ENCODE measurements at places on chromosomes 5 and 9.

DNA sequence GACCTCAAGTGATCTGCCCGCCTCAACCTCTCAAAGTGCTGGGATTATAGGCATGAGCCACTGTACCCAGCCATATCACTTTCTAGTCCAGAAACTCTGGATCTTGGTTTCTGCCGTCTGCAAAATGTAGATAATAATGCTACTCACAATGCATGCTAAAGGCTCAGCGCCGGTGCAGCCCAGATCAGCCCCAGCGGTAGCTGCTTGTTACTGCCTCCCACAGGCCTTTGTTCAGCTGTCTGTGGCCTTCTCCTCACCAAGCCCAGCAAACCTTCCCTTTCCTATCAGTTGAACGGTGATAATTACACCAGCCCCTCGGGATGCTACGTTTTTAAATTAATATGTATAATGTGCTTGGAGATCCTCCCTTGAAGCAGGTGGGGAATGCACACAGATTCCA is 26.2 kb upstream of the MSX2 start:
- no peak for DNase-seq

- no peak for DNase-seq
These were observed 330.7 kb downstream of the CDH10 start for GRCh38 chr5:24314106-24314505.

DNA sequence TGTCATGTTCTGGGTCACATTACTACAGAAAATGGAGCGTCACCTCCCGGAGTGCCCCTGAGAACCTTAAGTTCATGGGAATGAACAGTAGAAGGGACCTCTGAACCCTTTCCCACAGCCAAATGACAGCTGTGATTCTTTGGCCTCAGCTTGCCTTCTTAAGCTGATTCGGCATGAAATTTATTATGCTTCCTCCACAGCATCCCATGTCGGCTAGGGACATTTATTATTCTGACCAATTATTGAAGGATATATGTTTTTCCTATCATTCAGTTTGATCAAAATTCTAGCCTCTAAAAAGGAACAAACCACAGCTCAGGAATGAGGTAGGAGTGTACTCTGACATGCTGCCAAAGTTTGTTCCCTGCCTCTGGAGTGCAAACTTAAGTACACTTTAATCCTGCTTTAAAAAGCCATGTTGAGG is 440.6 kb downstream of the CETN3 start:
- DNase-seq = no peak

- no peak for DNase-seq
These were observed 120.2 kb downstream of the CARTPT start for GRCh38 chr5:71839096-71839884.

DNA sequence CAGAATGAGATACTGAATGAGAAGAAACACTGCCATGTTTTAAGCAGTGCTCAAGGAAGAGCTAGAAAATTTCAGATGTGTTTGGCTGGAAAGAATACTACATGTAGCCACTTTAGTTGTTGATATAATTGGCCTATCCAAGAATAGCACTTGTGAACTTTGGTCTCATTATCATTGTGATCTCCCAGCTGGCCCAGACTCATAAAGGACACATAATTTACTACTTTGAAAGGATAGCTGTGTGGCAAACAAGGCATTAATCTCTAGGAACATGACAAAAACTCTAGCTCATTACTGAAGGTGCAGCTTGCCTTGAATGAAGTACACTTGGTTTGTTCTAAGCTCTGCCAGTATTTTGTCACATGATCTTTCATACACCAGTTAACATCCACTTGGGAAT is 356.3 kb downstream of the CSNK1G3 start:
- DNase-seq = no peak

DNA sequence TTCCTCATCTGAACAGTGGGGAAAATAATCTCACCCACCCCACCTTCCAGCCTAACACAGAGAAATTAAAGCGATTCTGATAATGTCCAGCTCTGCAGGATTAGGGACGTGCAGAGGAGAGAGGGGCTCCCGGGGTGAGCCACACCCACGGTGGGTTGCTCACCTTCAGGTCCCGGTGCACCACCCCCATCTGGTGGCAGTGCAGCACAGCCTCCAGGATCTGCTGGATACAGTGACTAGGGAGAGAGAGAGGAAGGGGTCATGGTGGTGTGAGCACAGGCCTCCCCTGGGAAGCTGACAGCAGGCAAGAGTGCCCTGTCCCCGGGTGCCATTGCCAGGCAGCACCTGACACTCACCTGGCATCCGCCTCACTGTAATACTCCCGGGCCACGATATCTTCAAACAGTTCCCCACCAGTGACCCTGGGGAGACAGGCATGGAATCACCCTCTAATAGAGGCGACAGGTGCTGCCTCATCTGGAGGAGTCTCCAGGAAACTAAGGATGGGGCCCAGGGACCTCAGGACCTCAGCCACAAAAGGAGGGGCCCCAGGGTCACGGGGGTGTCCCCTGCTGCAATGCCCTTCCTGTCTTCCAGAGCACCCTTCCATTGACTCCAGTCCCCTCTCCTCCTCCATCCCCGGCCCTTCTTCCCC is 33.0 kb downstream of the CAMK2A start:
- DNase-seq = no peak

DNA sequence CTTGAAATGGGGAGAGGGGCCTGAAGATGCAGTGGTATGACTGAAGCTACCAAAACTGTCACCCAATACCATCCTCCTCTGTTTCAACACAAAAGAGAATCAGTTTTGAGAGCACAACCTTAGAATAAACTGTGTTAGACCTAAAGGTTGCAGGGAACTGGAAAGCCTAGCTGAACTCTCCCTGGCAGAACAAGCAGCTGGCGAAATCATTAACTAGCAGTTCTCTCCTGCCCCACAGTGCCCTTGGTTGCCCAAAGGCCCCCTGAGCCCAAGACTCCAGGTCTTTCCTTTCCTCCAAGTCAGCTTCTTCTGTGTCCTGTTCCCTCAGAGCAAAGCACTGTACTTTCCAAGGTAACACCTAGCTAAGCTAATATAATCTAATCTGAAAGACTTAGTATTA is 135.4 kb upstream of the SLC30A5 start:
- DNase-seq = no peak
